ENCODE measurements at places on chromosomes 2 and 18.

- no peak for DNase-seq
Measured at GRCh38 chr2:38129481-38129880, 53.5 kb upstream of the CYP1B1 start.

DNA sequence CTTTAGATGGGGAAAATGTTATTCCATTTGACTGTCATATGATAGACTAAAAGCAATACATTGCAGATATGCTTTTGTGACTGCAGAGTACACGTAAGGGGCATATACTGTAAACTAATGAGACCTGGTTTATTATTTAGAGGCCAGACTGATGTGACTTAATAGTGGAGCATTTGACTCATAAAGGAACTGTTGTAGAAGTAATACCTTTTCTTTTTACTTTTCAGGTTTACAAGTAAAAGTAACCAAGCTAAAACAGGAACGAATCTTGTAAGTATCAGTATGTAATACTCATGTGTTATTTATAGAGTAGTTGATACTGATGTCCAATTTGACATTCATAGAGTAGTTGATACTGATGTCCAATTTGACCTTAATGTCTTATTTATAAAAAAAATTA lies 13.1 kb downstream of the RBBP8 start:
- no peak for DNase-seq

- DNase-seq: no peak
Measured at GRCh38 chr2:38145236-38145635, 69.3 kb upstream of the CYP1B1 start.

GRCh38 chr2:37459095-37459981 lies 114.9 kb downstream of the QPCT start:
- DNase-seq: no peak

- no peak for DNase-seq
Measured at GRCh38 chr2:23399674-23400261, 14.8 kb downstream of the KLHL29 start.

GRCh38 chr2:66057844-66058243 lies 377.1 kb upstream of the MEIS1 start:
- no peak for DNase-seq

DNA sequence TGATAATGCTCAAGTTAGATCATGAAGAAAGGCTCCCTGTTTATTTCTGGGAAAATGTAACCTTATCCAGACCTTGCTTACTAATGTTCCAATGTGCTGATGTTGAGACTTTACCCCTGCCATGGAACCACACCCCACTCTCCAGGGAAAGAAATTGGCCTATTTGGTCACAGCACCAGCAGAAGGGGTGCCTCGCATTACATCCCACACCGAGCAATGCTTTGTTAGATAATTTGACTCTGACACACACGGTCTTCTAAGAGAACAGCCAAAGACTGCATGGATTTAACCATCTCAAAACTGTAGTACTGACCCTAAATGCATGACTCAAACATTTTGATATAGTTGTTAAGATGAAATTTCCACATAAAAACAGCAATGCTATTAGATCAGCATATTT lies 152.1 kb upstream of the CCDC150 start:
- no peak for DNase-seq

- no peak for DNase-seq
Measured at GRCh38 chr18:3985020-3985419, 470.1 kb downstream of the DLGAP1 start.

DNA sequence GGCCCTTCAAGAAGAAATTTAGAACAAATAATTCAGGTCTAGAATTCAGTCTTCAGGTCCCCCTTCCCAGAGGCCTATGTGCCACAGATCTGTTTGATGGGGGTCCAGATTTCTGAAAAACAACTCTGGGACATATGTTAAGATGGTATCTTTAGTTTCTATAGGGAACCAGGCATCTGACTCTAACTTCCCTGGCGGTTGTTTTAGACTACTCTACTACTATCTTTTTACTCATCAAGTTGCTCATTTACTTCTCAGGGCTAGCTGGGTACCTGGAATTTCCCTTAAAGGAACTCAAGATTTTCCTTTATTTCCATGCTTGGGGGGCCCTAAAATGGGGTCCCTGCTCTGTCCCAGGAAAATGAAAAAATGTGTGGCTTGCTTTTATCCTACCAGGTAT lies 114.7 kb upstream of the RAB6C start:
- DNase-seq: no peak

DNA sequence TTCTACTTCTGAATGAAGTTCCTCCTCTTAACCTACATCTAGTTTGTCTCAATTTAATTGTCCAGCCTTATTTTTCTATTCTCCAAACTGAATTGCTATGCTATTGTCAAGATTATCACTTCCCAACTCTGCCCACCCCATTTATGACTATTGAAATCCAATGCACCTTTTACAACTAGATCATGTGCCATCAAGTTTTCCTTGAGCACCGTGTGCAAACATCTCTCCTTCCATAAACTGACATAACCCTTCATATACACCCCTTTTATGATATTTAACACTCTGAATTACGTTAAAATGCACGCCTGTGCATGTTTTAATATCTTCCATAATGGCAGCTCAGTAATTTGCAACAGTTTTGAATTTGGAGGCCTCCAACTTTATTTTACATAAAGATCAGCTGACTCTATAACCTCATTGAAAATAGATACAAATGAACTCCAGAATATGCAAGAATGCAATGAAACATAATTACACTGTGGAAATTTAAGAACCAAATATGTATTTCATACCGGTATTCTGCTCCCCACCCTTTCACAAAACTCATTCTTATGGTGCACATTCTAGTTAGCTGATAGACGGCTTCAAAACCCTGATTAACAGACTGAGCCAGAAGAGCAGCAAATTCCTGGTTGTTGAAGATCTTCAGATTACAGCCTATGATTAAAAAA lies 85.5 kb downstream of the SMAD2 start:
- no peak for DNase-seq

- no peak for DNase-seq
Measured at GRCh38 chr2:45223531-45223930, 214.3 kb upstream of the SIX2 start.

DNA sequence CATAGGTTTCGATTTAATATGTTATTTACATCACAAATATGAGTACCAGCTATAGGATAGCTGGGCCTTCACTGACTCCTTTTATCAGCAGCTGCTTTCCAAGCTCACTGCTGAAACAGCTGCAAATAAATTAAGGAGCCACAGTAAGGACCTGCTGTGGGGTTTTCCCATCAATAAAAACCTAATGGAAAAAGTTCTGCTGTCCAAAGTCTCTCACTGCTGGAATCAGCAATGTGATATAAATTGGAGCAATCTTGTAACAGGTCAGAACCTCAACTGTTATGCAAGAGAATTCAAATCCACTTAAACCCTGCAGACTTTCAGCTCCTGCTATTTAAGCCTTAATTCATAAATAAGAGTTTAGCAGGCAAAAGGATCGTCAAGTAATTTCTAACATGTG lies 61.3 kb downstream of the NEB start:
- no peak for DNase-seq

- no peak for DNase-seq
Measured at GRCh38 chr18:48124857-48125626, 194.6 kb upstream of the SMAD2 start.

DNA sequence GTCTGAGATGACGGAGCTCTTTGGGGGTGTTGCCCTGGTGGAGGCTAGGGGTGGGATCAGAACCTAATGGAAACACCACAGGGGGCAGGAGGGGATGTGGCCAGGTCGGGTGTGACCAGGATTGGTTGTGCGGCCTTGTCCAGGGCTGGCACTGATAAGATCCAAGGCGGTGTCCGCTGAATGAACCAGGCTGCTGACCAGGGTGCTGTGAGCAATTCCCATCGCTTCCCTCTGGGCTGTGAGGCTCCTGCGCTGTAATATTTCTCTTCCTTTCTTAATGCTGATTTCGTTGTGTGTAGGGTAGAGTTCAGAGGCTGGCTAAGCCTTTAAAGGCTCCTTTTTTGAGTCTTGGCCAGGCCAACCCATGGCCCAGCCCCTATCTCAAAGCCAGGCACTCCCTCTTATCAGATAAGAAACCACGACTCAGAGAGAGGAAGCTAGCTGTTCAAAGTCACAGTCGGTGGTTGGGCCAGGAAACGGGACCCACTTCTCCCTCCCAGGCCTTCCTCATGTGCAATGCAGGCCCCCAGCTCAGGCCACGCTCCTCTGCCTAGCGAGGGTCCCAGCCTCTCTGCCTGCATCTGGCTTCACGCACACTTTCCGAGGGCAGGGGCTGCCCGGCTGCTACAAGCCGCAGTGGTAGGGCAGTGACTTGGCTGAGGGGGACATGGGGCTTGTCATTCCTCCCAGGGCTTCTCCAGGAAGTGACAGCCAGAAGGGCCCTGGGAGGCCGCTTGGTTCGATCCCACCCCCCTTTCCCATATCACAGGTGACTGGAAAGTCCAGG lies 26.0 kb upstream of the FOSL2 start:
- no peak for DNase-seq

DNA sequence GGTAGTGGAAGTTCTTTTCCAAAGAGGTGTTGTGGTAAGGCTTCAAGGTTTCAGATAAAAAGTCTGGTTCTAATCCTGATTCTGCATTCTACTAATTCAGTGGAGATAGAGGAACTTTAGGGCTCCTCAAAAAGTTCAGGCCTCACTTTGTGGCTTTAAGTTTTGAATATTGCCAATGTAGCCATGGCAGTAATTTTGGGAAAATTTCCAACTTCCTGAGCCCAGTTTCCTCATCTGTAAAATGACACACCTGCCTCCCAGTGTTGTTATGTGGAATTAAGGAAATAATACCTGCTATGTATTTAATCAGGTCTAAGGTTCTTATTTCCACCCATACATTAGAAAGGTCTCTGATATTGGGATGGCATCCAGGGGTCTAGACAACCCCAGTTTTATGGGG lies 147.6 kb upstream of the ITGA6 start:
- no peak for DNase-seq

- DNase-seq: no peak
Measured at GRCh38 chr2:107804608-107805498, 21.8 kb upstream of the RGPD4 start.

DNA sequence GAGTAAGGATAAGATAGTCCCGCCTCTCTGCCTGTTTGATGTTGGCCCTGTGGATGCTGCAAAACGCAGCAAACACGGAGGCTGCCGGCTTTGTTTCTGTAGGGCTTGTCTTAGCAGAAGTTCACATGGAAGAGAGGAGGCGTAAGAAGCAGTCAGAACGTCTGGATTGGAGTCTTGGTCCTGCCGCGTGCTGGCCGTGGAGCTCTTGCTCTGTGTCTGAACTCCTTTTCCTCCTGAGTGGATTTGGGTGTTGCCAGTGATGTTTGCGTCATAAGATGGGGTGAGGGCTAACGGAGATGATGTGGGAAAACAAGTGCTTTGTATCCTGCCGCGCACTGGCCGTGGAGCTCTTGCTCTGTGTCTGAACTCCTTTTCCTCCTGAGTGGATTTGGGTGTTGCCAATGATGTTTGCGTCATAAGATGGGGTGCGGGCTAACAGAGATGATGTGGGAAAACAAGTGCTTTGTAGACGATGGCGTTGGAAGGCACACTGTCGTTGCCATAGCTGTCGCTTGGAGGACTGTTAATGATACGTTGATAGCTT lies 240.9 kb downstream of the AGAP1 start:
- no peak for DNase-seq

GRCh38 chr2:26577442-26578112 lies 63.6 kb downstream of the CIB4 start:
- DNase-seq: peak; percentile 35

DNA sequence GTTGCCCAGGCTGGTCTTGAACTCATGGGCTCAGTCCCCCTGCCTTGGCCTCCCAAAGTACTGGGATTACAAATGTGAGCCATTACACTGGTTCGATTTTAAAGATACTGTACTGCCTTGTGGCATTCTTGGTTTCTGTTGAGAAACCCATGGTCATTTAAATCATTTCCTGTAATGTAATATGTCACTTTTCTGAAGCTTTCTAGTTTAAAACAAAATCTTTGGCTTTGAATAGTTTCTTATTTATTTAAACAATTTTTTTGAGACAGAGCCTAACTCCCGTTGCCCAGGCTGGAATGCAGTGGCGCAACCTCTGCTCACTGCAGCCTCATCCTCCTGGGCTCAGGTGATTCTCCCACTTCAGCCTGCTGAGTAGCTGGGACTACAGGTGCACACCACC lies 8.9 kb downstream of the ZNF512 start:
- DNase-seq: no peak

DNA sequence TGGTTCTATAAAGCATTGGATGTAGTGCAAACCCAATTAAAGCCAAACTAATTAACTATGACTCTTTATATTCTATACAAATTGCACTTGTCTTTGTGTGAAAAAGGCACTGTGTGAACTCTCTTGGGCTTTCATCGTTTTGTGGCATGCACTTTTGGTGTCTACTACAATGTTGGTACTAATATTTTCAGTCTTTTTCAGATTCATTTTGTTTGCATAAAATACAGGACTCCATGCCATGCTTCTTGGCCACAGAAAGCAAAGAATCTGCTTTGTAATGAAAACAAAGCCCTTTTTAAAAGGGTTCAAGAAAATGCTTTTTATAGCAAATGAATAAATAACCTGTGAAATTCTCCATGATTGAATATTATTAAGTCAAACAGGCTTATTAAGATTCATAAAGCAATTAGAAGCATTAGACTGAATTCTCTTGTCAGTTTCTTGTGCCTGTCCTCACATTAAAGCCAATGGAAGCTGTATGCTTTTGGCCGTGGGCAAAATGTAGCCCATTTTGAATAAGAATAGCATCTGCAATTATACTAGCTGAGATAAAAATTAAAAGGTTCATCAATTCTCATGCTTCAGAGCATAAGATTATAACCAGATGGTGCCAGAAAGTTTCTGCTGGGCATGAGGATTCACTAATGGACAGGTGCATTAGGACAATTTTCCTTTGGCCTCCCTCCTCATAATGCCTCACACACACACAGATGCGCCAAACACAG lies 1665.2 kb downstream of the SUCLG1 start:
- no peak for DNase-seq

DNA sequence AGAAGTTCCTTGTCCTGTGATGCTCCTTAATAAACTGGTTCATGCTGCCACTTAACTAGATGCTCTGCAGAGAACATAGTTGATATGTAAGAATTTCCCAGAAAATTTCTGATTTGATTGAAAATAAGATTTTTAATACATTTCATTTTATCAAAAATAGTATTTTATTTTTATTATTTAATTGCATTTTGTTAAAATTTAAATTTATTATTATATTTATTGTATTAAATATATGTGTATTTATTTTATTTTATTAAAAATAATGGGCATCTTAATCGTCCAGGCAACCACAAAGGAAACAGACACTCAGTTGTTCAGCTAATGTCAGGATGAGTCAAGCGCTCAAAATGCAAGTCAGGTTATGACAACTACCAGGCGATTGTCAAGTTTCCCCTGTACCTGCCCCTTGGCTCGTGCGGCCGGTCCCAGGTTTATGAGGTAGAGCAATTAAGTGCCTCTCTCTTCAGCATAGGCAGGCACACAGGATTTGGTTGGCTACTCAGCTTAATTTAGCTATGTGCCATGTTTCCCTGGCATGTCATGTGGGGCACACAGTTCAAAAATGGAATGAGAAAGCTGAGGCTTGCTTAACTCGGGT lies 361.2 kb downstream of the RND3 start:
- no peak for DNase-seq

GRCh38 chr2:118800736-118801135 lies 46.7 kb downstream of the EN1 start:
- no peak for DNase-seq

- DNase-seq: no peak
Measured at GRCh38 chr18:58624011-58624410, 4.9 kb downstream of the ALPK2 start.

GRCh38 chr2:144546933-144547332 lies 27.0 kb upstream of the ZEB2 start:
- no peak for DNase-seq

- no peak for DNase-seq
Measured at GRCh38 chr18:49967171-49967570, 153.8 kb upstream of the ACAA2 start.

GRCh38 chr2:88600038-88600465 lies 27.2 kb downstream of the EIF2AK3 start:
- DNase-seq: no peak

Data from stimulated activated CD4-positive, alpha-beta T cell treated with anti-CD3 and anti-CD28 coated beads, Interleukin-1b, Interleukin-23, amount 100 ng/mL, for 24 hours (primary cell).